ENCODE measurements at places on chromosomes 2 and 18.

- DNase-seq: peak; percentile 43
Observed at GRCh38 chr2:37671009-37671815, at the start of gene CDC42EP3. Gene CDC42EP3 (minus strand): TSS chr2:37671642. CDS start chr2:37646587, 25,055 bp downstream.

DNA sequence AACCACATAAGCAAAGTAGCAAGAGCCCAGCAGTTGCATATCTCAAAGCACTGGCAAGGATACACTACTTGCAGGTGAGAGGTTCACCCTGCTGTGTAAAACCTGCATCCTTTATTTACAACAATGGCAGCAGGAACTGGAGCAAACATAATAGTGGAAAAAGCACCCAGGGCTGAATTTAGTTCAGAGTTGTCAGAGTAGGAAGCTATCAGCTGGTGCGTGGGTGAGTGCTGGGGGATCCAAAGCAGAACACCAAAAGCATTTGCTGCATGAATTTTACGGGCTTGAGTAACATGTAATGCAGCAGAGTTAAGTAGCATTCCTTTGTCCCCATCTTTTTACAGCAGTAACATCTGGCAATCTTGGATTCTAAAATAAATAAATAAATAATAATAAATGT, 73.5 kb upstream of the SRD5A2 start:
- DNase-seq: peak; percentile 17

DNA sequence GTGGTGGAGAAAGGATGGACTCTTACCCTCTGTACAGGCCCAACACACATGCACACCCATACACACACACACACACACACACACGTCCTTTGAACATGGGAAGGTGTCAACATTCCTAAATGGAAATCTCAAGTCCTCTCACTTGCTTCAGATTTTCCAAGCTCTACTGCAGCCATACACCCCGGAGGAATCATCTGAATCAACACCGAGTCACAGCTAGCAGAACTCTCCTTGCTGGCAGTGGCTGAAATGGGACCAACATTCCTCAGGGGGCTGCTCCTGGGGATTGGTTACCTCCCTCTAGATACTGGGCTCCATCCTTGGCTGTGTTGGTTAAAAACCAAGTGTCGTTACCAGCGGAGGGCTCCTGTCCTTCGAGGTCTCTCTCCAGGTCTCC, 112.7 kb downstream of the BCL11A start:
- no peak for DNase-seq

DNA sequence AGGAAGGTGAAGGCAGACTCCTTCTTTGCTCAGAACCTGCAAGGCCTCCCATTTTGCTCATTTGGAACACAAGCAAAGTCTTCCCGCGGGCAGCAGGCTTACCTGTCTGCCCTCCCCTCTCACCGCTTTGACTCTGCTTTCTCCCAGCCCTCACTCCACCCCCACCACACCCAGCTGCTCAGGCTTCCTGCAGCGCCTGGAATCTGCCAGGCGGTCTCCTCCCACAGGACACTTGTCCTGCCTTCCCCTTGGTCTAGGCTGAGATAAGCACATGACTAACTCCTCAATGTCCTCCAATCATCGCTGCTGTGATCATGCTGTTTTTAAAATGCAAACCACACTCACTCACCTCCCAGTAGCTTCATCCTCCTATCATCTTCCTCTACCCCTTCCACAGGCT, 430.0 kb downstream of the ZNF516 start:
- no peak for DNase-seq

- no peak for DNase-seq
Observed at GRCh38 chr2:171921970-171922229, 361 bp upstream of the HAT1 start.

DNA sequence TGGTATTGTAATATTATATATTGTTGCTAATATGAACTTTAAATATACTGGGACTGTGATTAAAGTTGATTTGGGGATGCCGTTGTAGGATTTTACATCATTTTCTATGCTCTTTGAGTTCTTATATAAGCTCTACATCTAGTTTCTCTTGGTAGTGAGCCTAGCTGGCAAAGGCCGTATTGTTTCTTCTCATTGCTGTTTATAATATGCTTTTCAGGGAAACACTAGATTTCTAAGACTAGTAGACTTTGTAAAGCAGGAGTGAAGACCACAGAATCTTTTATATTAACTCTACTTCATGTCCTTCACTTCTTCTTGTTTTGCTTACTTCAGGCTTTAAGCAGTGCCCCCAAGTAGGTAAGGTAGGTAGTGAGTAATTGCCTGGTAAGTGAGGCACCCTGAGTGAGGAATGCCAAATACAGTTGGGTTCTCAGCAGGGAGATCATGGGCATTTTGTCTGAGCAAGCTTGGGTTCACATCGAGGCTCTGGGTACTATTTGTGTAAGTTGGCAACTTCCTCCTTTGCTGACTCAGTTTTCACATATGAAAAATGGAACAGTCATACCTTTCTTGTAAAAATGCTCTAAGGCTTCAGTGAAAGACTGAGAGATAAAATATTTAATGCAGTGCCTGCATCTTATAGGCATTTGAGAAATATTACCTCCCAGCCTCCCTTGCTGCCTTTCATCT, 96.4 kb downstream of the RNF144A start:
- no peak for DNase-seq

GRCh38 chr2:20668451-20668850, 1.5 kb downstream of the GDF7 start:
- DNase-seq: no peak

GRCh38 chr2:222690564-222691200, 19.2 kb downstream of the MOGAT1 start:
- DNase-seq: peak; percentile 87

GRCh38 chr2:114294741-114295140, 147.7 kb upstream of the DPP10 start:
- no peak for DNase-seq

GRCh38 chr2:29834624-29835023, 86.8 kb downstream of the ALK start:
- no peak for DNase-seq

DNA sequence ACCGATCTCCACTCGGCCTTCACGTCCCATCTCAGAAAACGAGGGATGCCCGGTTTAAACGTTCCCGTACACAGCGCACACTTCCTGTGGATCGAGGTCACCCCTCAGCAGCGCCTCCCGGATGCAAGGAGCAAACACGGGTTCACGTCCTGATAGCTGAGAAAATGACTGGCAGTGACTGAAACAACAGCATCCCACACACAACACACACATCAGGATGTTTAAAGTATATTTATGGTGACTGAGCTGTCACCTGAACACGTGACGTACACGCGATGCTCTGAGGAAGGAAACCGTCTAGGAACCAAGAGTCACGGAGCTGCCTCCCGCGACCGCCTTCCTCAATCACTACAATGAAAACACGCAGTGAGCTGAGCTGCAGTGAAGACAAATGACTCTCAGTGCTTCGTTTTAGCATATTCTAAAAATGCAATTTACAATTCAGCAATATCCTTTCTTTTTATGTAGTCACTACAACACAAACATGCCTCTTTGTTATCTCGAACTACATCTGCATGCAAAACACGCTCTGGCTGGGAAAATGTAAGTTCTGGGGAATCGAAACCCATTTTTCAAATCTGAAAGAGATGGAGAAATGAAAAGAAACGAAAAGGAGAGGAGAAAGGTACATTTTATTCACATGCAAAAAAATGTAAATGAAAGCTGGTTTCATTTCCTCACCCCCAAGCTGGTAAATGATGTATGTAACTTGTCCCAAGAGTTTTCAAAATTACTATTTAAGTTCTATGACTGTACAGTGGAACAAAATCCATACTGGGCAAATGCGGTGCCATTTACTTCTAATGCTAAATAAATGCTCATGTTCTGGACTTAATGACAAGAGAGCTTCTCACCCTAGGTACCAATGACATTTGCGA, 19.8 kb downstream of the HDAC4 start:
- peak; percentile 89 for DNase-seq

- DNase-seq: no peak
Observed at GRCh38 chr2:20352230-20352578, 1.6 kb upstream of the PUM2 start.

- no peak for DNase-seq
Observed at GRCh38 chr18:62434798-62435197, 88.0 kb upstream of the ZCCHC2 start.

DNA sequence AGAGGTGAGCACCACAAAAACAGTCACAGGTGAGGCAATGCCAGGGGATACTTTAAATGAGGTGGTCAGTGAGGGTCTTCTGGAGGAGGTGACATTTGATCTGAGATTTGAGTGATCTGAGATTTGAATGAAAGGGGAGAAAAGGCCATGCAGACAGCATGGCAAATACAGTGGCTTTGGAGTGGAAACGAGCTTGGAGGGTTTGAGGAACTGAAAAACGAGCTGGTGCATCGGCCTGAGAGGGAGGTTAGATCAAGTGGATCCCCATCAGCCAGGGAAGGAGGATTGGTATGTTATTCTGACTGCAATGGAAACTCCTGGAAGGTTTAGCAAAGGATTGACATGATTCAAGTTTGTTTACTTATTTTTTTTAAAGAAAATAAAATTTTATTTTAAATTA, 245.1 kb downstream of the KCNS3 start:
- no peak for DNase-seq

DNA sequence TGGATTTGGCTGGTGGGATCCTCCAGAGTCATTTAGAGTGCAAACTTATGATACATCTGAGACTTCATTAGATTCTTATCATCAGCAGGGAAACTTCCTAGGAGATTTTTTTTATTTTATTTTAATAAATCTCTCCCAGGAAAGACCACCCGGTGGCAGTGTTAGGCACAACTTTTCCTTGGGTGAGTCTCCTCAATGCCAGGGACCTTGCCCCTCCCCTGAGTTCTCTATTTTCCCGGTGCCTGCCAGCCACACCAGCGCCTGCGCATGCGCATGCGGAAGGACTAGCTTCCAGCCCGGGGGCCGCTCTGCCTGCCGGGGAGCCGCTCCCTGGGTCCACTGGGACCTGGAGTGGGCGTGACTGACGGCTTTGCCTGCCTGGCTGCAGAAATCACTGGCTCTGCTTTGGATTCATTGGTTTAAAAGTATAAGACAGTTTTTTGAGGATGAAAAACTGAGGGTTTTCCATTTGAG, 86.6 kb downstream of the TMEM182 start:
- peak; percentile 94 for DNase-seq

DNA sequence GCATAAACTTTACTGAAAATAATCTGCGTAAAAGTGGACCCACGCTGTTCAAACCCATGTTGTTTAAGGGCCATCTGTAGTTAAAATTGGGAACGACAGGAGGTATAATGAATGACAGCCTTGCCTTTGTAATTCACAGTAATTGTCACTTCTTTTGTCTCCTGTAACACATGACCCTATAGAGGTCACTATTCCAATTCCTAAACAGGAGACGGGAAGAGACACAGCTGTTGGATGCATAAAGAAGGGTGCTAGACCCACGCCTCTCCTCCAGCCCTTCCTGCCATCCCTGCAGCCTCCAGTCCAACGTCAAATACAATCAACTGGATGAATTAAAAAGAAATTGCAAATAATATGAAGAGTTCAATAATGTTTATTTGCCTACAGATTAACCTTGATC, 63.1 kb upstream of the NFATC1 start:
- DNase-seq: no peak

- DNase-seq: no peak
Observed at GRCh38 chr2:24878341-24878740, 41.7 kb downstream of the ADCY3 start.

DNA sequence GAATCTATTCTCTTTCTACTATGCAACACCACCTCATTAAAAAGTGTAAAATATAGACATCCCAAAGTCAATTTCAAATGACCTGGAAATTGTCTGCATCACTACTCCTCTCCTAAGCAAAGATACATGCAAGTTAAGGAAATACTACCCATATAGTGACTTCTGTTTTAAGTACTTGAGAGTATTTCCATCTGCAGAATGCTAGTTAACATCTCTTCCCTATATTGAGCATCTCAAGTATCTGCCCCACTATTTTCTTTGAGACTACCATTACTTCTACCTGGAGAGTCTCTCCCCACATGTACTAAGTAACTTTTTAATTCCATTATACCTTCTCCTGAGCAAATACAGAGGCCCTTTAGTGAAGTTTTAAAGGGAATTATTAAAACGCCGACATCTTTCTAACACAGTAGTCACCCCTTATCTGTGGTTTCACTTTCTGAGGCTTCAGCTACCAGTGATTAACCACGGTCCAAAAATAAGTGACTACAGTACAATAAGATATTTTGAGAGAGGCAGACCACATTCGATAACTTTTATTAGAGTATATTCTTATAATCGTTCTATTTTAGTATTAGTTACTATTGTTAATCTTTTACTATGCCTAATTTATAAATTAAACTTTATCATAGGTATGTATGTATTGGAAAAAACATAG, 21.8 kb downstream of the CWC22 start:
- no peak for DNase-seq

- DNase-seq: peak; percentile 83
Observed at GRCh38 chr18:76495006-76495370, at the start of gene ZNF516. Gene ZNF516 (minus strand): TSS chr18:76495242. CDS start chr18:76443054, 52,188 bp downstream.

DNA sequence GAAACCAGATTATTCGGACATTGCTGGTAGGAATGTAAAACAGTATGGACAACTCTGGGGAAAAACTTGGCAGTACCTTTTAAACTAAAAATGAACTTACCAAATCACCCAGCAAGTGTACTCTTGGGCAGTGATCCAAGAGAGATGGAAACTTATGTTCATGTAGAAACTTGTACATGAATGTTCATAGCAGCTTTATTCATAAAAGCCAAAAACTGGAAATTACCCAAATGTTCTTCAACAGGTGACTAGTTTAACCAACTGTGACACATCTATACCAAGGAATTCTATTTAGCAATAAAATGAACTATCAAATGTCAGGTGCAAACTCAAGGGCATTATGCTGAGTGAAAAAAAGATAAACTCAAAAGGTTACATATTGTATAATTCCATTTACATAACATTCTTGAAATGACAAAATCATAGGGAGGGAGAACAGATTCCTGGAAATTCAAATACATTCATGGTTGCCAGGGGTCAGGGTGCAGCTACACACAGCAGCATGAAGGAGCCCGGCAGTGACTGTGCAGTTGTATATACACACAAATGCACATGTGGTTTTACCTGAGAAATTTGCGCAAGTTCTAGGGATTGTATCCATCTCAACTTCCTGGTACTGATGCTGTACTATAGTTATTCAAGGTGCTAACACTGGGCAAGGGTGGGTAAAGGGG, 3.5 kb upstream of the RNU4ATAC start:
- no peak for DNase-seq

DNA sequence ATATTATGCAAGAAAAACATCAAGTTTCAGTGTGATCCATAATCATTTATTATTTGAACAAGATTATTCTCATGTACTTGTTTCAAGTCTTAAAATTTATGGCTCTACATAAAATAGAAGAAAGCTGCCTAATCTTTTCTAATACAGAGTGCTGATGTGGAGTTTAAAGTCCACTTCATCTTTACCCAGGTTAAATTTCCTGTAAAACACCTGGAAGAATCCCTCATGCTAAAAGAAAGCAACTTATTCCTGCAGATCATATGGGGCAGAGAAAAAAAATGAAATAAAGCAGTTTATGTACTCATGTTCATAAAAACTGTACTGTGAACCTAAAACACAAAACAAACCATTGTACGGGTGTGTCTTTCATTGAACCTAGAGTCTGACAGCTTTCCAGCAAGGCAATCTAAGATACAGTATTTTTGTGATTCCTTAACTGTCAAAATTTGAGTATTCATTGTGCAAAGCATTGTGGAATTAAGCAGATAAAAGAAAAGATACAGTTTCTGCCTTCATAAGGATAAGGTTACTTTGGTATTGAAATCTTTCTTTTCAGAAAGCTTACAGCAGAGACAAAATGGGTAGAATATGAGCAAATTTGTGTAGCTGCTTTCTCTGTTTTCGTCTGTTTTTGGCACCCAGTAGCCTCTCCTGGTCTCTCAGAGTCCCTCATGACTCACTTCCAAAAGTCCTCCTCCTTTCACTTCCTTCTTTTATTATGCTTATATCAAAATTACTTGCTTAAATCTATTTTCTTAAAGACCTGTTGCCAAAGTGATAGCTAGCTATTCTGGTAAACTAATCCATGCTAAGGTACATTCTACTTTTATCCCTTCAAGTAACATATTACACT, 26.9 kb upstream of the GLS start:
- peak; percentile 49 for DNase-seq

All from suppressor macrophage (primary cell).